ENCODE measurements at places on chromosomes 7 and 10.

- no peak for DNase-seq
Observed at GRCh38 chr7:132738254-132738653, 162.0 kb upstream of the PLXNA4 start.

GRCh38 chr7:32034052-32034451 is 36.2 kb downstream of the PDE1C start:
- DNase-seq: peak; percentile 68

- DNase-seq: no peak
Observed at GRCh38 chr7:101953248-101953819, 135.9 kb downstream of the CUX1 start.

DNA sequence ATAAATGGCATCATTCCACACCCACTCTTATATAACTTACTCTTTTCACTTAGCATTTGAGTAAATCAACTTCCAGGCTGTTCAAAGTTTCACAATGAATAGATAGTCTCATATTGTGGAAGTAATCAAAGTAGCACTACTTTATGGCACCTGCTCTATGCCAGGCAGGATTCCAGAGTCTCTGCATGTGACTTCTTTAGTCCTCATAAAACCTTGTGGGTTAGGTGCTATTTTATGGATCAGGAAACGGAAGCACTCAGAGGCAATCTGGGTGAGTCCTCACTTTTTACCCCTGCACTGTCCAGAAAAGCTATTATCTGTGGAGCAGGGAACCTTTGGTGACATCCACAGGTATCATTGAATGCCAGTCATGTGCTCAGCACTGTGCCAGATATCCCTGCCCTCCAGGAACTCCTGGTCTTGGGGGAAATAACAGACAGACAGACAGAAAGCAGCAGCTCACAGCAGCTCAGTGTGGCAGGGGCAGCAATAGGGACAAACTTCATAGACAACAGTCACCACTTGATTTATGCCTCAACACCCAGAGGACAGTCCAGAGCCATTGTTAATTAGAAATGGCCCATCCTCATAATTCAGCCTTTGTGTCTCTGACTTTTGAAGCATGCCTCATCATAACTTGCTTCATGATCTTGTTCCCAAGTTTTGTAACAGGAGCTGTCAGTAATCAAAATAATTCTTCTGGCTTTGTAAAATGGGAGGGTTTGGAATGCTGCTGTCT is 160.6 kb downstream of the SEC23IP start:
- DNase-seq: no peak

GRCh38 chr7:127710635-127711034 is 58.6 kb downstream of the SND1 start:
- DNase-seq: no peak

DNA sequence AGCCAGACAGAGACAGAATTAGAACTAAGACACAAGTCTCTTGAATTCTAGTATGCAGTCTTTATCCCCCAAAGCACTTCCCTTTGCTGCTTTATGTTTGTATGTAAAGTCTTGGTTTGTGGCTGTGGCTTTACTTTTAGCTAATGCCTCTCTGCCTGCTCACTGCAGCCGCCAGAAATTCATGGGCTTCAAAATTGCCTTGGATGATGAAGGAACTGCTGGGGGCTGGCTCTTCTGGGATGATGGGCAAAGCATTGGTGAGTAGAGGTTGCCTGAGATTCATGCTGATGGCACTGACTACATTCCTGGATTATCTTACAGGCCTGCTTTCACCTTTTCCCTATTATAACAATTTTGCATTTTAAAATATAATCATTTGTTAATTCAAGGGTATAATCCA is 10.9 kb upstream of the MGAM2 start:
- no peak for DNase-seq

- DNase-seq: peak; percentile 49
Observed at GRCh38 chr7:99407872-99408378, 472 bp downstream of the PDAP1 start.

GRCh38 chr7:22202141-22202540 is 154.8 kb downstream of the RAPGEF5 start:
- no peak for DNase-seq

- no peak for DNase-seq
Observed at GRCh38 chr7:122038904-122039303, 105.1 kb downstream of the AASS start.

GRCh38 chr7:118152149-118152548 is 31.8 kb upstream of the LSM8 start:
- no peak for DNase-seq

DNA sequence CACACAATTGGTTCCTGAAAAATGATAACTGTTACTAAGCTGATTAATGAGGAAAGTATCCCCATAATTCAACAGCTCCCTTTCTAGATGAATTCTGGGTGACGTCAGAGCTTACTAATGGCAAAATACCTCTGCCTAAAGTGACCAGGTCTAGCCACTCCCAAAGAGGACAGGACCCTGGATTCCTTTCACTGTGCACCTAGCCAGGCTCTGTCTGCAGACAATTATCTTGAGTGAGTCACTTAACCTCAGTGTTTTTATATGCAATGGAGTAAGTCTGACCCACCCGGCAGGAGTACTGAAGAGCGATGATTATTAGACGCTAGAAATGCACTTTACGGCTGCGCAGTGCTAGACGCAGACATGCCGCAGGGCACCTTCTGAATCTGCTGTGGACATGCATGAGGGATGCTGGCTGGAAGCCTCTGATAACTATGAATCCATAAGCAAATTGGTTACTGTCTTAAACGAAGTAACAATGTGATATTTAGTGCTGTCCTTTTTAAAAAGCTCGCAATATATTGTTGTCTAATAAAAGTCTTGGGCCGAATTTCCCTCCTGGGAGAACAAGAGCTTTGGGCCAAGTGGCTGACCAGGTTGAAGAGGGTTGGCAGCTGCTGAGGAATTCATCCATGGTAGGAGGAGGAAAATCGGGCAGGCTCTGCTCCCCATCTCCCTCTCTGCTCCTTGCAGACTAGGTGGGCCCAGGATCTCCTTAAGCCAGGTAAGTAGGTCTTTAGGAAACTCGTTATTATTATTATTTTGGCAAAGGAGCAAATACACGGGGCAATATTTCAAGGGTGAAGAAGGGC is 4.6 kb upstream of the INPP5A start:
- no peak for DNase-seq

GRCh38 chr7:2012044-2012900 is 220.5 kb downstream of the MAD1L1 start:
- no peak for DNase-seq

DNA sequence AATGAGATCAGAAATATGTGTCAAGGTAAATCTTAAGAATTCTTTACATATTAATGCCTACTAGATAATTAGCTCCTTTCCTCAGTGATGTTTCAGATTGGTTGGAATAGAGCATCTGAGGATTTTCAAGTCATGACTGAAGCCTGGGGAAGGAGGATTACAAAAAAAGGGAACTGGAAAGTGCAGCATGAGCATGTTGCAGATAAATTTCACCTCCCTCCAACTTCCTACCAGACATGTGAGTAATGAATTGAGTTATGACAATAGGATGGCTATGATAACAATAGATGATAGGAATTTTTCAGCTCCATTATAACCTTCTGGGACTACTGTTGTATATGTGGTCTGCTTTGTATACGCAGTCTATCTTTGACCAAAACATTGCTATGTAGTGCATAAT is 104.2 kb upstream of the RAB18 start:
- DNase-seq: no peak

DNA sequence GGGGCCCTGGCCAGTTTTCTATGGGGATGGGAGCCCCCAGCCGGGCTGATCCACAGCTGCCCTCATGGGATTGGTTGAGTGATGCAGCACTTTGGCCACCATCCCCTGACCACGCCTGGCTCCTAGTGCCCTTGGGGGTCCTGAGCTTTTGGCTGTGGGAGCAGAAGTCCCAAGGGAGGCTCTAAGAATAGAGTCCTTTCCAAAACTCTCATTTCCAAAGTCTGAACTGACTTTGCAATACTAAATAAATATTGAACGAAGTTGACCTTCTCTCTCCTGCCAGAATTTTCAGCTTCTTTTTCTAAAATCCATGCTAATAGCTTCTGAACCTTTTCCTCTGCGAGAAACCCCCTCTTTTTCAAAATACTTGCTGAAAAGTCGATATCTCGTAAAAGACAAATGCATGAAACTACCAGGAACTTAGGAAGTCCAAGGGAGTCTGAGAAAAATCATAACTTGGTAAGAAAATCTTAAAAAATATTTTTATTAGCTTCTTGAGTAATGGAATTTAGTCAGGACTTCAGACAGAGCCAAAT is 62.7 kb upstream of the IGFBP3 start:
- no peak for DNase-seq

- DNase-seq: peak; percentile 41
Observed at GRCh38 chr7:87414794-87415188, 60.7 kb downstream of the ABCB4 start.

DNA sequence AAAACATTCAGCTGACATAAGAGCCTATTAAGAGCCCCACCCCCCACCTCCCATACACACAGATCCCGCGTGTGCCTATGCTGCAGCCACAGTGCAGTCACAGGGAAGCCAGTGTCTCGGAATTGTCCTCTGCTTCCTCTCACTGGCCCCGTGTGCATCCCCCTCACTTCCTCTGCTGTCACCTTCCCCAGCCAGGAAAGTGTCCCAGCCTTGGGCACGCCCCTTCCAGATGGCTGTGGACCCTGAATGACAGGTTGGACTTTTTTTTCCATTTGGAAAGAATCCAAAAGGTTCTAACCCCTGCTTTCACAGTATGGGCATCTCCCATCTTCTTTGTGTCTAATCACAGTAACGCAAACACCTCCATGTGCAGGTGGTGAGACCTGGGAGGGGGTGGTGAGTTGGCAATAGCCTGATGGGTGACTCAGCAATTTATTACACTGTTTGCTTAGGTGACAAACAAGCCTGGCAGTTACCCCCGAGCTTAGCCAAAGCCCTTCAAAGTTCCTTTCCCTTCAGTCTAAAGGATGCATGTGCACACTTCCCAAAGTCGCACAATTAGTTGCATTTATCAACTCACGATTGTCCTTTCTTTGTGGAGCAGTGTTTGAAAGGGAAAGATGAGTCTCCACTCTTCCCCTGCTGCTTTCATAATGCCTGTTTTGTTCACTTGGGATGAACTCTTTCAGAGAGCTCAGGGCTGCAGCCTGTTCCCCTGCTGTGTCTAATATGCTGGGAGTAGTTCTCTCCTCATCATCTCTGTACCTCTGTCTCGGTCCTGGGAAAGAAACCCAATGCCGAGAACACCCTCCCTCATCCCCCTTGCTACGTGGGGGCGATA is 67.5 kb upstream of the EFCAB10 start:
- DNase-seq: peak; percentile 57

DNA sequence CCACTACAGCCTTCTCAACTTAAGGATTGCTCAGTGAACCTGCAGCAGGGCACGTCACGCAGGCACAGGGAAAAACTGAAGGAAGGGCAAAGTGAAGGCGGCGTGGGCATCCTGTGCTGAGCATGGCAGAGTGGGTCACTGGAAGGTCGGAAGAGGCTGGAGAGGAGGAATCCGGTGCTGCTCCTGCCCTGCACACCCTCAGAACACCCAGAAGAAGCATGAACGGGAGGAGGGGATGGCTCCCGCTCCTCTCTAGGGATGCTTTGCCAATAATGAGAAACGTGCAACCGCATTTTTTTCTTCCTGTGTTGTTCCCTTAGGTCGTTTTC is 175.1 kb downstream of the TNS3 start:
- DNase-seq: no peak

DNA sequence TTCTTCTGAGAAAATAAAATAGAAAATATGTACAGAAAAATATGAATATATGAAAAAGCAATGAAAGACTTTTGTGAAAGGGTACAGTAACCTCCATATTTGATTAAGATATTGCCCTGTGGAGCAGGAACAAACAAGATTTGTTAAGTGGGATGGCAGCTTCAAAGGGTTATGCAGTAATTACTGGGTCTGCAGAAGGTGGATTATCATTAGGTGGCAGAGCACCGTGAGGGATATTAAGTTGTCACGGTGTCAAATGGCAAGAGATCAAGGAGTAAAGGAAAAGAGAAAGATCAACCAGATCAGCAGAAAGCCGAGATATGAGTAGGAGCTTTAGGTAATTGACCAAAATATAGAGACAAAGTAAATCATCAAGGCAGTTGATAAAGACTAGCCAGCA is 44.1 kb downstream of the DGKB start:
- DNase-seq: peak; percentile 29

GRCh38 chr7:48512892-48513291 is 341.6 kb downstream of the ABCA13 start:
- DNase-seq: no peak

DNA sequence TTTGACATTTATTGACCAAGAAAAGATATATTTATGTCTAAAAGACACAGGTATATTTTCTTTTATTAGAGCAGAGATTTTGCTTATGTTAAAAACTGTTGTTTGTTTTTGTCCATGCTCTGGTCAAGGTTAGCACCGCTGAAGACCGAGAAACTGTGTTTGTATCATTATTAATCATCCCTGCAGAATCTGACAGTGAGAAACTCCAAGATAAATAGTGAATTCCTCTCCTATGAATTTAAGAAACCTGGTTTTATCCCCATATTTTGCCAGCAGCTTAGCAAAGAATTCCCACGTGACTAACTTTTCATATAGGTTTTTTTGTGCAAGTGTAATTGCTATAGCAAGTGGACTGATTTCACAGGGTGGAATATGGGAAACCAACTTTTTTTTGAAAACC is 77.6 kb downstream of the FRMD4A start:
- DNase-seq: no peak

DNA sequence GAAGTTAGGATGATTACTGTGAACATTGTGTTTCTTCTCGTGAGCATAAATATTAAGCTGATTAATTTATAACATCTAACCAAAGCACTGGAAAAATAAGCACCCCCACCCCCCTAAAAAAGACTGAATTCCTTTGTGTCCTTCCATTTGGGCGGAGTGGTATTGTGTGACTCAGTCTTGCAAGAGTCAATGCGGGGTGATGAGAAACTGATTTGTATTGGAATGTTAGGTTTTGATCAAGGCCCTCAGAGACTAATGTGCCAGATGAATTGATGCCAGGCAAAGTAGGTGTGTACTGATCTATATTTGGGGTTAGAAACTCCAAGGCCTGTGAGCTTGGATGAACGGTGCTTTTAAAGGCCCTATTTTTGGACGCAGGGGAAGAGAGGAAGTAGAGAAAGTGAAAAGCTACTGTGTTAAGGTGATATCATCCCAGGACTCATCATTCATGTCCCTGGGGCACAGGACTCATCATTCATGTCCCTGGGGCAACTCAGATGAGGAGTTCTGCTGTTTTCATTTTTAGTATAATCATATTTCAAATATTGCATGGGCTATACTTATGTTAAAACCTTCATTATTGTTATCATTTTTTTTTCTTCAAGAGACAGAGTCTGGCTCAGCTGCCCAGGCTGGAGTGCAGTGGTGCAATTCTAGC is 61.3 kb upstream of the PTN start:
- no peak for DNase-seq

GRCh38 chr10:95845411-95845810 is 62.4 kb upstream of the CC2D2B start:
- no peak for DNase-seq

DNA sequence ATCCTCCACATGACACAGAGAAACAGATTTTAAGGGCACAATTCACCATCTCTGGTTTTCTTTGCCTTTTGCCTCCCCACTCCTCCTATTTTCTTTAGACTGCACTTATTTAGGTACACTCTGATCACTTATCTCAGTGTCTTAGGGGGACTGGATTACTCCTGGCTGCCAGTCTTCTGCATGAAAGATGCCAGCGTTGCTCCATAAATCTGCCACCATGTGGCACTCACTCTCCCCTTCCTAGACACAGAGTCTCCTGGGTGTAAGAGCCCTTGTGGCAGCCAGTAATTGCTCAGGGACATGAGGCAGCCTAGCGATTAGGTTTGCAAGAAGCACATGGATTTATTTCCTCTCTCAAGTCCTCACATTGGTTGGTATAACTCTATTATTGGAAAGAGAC is 34.5 kb upstream of the RBM20 start:
- DNase-seq: peak; percentile 62

All from WERI-Rb-1 (cell line).